Jurkat, Clone E6-1 (cell line): ENCODE measurements at places on chromosomes 2 and 18.

DNA sequence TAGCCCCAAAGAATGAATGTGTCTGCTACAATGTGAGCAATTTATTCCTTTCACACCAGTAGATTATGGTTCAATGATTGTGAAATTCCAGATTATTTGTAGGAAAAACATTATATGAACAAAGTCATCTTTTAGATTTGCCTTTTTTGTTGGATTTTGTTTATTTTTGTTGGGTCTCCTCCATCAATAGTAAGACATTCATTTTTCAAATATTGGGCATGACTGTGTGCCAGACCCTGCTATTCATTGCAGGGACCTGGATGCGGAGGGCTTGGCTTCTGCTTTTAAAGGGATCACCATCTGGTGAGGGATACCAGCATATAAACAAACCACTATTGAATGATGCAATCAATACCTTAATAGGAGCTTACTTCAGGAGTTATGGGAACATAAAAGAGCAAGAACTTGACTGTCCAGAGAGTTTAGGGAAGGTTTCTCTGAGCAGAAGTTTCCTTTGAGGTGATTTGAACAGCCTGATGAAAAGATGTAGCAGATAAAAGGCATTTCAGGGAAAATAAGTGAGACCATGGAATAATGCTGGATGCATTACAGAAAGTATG lies 486.7 kb downstream of the EPHA4 start:
- no peak for DNase-seq

DNA sequence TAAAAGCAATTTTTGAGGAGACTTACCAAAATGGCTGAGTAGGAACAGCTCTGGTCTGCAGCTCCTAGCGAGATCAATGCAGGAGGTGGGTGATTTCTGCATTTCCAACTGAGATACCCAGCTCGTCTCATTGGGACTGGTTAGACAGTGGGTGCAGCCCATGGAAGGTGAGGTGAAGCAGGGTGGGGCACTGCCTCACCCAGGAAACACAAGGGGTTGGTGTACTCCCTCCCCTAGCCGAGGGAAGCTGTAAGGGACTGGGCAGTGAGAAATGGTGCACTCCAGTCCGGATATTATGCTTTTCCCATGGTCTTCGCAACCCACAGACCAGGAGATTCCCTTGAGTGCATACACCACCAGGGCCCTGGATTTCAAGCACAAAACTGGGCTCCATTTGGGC lies 419.0 kb downstream of the NUP35 start:
- no peak for DNase-seq

GRCh38 chr2:20052861-20053281 lies 1.4 kb upstream of the LAPTM4A start:
- no peak for DNase-seq

GRCh38 chr18:52636536-52636935 lies 296.5 kb downstream of the DCC start:
- peak; percentile 19 for DNase-seq

DNA sequence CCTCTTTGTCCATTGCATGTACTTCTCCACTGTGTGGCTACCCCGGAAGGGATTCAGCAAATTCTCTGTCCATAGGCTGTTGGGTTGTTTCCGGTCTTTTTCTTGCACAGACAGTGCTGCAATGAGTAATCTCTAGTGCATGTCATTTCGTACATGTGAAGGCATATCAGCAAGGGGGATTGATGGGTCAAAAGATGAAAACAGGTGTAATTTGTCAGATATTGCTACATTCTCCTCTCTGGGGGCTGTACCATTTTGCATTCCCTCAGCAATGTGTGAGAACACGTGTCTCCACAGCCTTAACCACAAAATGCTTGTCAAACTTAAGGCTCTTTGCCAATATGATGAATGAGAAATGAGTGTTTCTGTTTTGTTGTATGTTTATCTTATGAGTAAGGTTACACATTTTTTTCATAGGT lies 60.5 kb downstream of the KLHL29 start:
- peak; percentile 35 for DNase-seq

DNA sequence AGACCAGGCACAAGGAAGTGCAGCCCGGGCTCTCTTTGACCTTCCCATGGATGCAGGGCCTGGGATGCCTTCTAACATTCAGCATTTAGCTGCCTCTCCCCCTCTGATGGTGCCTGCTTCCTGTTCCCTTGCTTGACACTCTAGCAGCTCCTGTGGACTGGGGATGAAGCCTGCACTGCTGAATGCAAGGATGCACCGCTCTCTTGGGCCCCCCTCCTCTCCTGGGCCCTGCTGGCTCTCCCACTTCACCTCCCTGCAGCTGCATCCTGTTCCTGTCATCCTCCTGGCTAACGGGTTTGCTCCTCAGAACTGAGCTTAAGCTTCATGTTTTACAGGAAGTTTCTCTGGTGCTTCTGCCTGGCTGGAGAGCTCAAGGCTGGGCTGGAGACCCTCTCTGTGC lies 254.1 kb downstream of the TSN start:
- DNase-seq: no peak

- DNase-seq: no peak
Observed at GRCh38 chr2:120747706-120748105, 12.0 kb downstream of the GLI2 start.

DNA sequence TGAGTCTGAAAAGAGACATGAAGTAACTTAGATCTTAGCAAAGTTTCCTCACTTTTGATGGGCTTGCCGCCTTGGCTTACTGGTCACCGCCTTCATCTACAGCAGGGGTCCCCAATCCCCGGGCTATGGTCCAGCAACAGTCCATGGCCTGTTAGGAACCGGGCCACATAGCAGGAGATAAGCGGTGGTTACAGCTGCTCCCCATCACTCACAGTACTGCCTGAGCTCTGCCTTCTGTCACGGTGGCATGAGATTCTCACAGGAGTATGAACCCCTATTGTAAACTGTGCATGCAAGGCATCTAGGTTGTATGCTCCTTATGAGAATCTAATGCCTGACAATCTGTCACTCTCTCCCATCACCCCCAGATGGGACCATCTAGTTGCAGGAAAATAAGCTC lies 72.9 kb downstream of the BIN1 start:
- DNase-seq: no peak

DNA sequence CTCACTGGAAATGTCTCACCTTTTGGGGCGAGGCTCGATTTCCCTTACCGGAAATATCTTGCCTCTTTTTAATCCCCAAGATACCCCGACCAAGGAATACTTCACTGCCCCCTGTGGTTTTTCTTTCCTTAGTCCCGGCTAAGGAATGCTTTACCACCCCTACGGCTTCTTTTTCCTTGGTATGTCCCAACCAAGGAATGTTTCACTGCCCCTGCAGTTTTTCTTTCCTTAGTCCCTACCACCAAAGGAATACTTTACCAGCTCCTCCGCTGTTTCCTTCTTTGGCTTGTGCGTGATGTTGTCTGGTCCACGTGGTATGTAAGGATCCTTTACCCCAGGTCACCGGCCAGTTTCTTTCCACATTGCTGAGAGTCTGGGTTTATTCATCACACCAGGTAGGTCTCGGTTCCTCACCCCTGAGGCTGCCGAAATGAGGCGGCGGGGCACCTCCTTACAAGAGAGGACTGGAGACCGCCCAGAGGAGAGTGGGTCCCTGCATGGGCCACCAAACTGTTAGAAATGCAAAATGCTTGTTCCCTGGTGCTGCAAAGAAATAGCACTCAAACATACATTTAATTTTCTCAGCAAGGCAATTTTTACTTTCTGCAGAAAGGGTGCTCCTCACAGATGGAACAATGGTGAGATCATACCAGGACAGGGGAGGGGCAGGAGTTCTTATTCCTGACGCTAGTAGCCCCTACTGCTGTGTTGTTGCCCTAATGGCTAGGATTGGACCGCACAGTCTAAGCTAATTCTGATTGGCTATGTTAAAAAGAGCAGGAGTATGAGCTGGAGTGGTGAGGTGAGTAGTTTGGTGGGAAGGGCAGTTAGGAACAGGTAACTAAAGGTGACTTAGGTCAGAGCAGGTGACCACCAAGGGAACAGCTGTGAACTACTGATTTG lies 33.4 kb upstream of the CLASP1 start:
- DNase-seq: no peak

DNA sequence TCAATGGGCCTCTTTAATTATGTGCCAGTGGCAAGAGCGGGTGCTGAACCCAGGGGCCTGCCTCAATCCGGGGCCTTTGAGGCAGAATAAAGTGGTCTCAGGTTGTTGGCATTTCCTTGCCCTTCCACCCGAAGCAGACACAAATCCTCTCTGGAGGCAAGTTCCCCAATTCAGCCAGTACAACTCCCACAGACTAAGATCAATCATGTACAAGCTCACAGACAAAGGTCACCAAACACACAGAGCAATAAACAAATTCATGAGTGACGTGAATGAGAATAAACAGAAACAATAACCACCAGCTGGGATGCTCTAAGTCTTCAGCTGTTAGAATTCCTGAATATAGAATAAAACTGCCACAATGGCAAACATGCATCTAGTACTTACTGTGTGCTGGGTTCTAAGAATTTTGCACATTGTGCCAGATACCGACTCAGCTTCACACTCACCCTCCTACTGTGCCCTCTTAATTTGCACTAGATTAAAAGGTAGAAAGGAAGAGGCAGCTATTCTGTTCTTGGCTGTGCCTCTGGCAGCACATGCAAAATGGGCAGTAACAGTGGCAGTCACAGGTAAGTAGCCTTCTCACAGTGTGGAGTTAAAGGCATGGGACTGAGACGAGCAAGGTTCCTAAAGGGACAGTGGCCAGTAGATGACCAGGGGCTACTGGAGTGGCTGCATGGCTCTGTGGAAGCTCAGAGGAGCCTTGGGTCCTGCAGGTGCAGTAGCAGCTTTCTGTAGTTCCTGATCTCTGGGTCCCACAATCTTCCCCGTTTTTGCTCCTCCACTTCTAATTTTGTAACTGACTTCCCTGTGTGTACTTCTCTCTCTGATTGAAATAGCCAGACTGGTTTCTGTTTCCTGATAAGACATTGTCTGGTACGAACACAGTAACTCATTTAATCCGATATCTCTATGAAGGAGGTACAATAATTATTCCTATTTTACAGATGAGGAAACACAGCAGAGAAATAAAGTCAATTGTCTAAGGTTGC lies 34.6 kb upstream of the IL1B start:
- DNase-seq: no peak

DNA sequence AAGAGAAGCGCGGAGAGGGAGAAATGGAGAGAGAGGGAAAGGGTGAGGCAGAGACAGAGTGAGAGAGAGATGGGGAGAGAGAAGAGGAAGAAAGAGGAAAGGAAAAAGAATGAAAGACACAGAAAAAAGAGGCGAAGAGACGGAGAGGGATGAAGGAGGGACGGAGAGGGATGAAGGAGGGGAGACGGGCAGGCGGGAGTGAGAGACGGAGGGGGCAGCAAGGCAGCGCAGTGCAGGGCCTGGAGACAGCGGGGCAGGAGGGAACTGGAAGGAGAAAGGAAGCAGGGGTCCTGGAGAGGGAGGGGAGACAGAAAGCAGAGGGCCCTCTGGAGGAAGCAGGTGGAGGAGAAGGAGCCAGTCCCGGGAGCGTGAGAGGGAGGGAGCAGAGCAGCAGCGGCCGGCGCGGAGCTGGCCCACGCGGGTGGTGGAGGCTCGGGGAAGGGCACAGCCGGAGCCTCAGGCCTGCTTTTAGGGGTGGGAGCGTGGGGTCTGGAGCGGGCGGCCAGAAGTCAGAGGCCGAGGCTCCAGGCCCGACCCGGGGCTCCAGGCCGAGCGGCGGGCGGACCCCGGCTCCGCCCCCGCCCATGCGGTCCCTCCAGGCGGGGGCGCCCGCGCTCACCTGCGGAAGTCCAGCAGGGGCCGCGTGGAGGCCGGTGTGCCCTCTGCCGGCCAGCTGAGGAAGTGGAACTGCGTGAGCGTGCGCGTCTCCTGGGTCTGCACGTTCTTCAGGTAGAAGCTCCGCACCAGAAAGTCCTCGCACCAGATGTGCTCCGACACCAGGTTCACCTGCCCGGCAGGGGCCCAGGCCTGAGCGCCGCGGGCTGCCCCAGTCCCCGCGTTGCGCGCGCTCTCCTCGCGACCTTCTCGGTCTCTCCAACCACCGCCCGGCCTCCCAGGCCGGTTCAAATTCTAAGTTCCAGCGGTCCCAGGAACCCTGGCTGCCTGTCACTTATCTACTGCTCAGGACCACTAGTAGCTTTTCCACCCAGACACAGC lies 14.5 kb downstream of the PTPRN start:
- peak; percentile 78 for DNase-seq

- no peak for DNase-seq
Observed at GRCh38 chr2:191228861-191229260, 16.3 kb upstream of the MYO1B start.

GRCh38 chr2:219434718-219435525 lies at the start of gene SPEG:
TSS of gene SPEG (plus strand) at chr2:219434843. CDS start at chr2:219434978, 135 bp downstream.
- DNase-seq: no peak

DNA sequence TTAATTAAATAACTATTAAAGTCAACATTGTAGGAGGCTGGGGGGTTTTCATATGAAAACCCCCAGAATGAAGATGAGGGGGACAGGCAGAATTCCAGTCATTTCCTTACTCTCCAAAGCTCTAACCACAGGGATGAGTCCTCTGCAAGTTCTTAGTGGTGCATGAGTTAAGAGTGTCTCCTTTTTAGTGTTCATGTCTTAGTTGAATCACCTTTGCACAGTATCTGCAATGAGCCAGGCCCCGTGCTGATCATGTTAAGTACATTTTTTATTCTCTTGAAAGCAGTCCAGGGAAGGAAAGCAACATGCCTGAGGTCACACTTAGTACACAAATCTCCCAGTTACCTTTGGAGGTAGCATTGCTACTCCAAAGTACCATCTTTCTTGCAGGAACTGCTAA lies 25.7 kb upstream of the MSGN1 start:
- no peak for DNase-seq

DNA sequence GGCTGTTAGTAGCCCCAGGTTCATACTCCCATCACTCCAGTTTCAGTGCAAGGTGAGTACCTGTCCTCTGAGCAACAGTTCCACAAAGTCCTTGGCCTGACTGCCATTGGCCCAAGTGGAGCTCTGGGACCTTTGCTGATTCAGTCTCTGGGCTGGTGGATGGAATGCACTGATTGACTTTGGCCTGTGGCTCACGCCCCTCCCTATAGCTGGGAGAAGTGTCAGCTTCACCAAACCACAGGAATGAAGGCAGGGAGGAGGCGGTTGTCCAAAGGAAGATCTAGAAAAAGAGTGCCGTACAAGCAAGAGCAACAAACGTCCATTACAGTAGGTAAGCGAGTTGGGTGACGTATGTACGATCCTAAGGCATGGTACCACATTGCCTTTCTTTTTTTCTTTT lies 34.0 kb downstream of the QPCT start:
- DNase-seq: no peak

- DNase-seq: no peak
Observed at GRCh38 chr18:37222354-37222998, 343.1 kb downstream of the CELF4 start.

GRCh38 chr2:217108575-217109027 lies 248.7 kb upstream of the TNP1 start:
- no peak for DNase-seq

GRCh38 chr2:112866128-112866835 lies 29.7 kb upstream of the IL1B start:
- DNase-seq: no peak
